ENCODE measurements at places on chromosomes 7 and 10.
A peak's percentile ranks its signal among the peaks of the same experiment; 100 is the strongest.

DNA sequence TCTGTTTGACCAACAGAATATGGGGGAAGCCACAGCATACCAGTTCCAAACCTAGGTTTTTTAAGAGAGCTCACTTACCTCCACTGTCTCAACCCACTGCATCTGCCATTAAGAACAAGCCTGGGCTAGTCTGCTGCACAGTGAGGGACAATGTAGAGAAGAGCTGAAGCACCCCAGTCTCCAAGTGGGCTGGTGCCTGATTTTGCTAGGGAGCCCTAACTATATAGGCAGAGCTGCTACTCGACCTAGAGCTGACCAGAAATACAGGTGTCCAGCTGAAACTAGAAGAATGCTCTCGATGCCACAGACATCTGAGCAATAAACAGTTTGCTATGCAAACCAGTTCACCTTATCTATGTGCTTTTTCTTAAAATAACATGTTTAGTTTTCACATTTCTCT is 106.9 kb upstream of the BET1 start:
- DNase-seq, result no peak

DNA sequence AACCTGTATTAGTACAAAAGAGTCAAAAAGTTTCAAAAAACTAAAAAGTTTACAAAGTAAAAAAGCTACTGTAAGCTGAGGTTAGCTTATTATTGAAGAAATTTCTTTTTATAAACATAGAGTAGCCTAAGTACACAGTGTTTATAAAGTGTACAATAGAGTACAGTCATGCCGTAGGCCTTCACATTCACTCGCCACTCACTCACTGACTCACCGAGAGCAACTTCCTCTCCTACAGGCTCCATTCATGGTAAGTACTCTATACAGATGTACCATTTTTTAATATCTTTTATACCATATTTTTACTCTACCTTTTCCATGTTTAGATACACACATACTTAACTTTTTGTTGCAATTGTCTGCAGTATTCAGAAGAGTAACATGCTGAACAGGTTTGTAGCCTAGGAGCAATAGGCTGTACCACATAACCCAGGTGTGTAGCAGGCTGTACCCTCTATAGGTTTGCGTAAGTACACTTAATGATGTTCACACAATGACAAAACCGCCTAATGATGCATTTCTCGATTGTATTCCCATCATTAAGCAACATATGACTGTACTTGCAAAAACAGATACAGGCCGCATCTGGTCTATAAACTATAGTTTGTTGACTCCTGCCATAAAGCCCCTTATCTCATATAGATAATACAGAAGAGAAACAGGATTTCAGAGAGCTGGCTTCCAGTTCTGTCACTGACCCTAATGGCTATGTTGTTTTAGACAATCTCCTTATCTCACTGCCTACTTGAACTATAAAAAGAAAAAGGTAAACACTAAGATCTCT is 438.8 kb downstream of the HTR7 start:
- DNase-seq, result no peak

- no peak for DNase-seq
These were observed 124.4 kb downstream of the DOCK4 start for GRCh38 chr7:112081778-112082177.

GRCh38 chr10:88835096-88835909 is 16.3 kb downstream of the ANKRD22 start:
- DNase-seq, result peak; percentile 86

DNA sequence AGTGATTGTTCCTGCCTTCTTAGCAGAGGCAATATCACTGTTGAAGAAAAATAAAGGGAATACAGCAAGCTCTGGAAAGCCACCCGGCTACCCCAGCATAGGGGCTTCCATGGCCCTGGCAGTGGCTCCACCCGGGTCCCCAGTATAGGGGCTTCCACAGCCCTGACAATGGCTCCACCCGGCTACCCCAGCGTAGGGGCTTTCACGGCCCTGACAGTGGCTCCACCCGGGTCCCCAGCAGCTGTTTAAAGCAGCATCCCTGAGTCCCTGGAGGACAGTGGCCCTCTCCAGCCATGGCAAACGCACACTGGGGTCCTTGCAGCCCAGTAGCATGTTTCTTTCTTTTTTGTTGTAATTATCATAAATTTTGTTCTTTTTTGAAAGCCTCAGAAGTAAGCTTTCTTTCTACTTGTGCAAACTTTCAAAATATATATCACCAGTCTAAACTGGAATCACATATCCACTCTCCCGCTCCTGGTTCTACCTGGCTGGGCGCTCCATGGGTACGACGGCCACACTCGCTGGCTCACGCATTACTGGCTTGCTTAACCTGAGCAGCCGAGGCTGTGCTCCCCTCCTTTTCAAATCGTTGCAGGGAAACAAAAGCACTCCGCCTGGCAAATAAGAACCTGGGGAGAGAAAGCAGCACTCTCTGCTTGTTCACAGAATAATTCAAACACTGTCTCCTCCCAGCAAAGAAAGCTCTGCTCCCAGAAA is 62.1 kb downstream of the TCERG1L start:
- DNase-seq, result no peak

GRCh38 chr7:157603005-157603404 is 266.2 kb downstream of the DNAJB6 start:
- DNase-seq, result no peak

GRCh38 chr10:69864321-69864720 is 62.6 kb downstream of the COL13A1 start:
- DNase-seq, result no peak

- peak; percentile 28 for DNase-seq
These were observed 16.1 kb downstream of the DRGX start for GRCh38 chr10:49379596-49380410.

DNA sequence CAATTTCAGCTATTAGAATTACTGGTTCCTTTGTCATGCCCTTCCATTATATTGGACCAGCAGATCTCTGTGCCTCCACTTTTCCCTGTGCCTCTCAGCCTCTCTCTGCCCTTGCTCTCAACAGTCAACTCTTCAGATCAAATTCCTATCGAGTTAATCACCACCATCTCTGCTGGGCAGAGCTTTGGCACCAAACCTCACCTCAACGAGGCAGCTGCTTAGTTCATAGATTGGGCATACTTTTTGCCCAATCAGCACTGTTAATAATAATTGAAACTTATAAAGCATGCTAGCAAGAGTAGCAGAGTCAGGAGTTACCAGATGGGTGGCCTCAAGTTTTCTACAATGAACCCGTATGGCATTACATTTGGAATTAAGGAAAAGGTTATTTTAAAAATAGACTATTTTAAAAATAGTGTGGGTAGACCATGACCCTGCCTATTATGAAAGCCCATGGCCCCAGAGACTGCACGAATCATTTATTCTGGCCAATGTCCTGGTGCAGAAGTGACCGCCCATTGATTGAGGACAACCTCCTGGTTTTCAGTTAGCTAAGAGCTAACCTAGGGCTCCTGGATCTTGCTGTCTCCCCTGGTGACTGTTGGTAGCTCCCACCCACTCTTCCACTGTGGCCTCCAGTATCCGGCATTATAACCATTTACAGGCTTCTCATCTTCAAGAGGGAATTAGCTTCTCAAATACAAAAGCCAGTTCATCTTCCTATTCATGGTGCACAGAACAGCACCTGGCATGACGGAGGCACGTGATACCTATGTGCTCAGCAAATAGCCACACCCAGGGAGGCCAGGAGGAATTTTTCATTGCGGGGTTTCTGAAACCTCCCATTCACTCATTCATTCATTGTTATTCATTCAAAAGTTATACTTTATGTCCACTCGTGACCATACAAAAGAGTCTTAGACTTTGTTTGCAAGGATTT is 265.4 kb downstream of the INHBA start:
- DNase-seq, result peak; percentile 74

DNA sequence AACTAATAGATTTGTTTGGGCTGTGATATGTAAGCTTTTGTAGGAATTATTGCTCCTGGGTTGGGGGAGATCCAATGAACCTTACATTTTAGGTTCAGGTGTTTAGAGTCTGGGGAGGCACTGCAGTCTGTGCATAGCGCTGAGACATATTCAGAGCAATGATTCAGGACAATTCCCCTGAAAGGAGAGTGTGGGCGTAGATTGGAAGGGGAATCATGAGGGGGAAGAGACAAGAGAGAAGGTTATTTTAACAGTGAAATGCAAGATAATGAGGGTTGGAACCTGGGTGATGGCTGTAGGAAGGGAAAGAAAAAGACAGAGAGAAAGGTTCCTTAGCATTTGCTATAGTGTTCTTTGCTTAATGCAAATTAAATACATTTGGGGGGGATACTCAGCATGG is 1013.4 kb downstream of the REEP3 start:
- DNase-seq, result no peak

- DNase-seq, result no peak
These were observed 77.1 kb upstream of the TRIL start for GRCh38 chr7:29035044-29035740.

GRCh38 chr10:132497063-132497680 is 40.4 kb upstream of the INPP5A start:
- DNase-seq, result no peak

DNA sequence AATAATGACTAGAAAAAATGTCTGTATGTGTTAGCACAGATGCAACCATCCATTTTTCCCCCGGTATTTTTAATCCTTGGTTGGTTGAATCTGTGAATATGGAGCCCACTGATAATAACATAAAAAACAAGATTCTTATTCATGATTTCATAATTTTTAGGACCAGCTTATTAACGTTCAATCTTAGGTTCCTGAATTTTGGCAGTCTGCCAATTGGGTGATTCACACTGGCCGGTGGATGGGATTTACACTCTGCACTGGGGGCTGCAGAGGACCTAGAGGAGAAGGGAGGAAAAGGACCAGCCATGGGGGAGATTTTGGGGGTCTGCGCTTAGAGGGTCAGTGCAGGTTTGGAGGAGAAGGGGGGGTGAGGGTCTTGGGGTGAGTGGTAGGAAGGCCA is 327.9 kb downstream of the ACTR3B start:
- DNase-seq, result no peak

DNA sequence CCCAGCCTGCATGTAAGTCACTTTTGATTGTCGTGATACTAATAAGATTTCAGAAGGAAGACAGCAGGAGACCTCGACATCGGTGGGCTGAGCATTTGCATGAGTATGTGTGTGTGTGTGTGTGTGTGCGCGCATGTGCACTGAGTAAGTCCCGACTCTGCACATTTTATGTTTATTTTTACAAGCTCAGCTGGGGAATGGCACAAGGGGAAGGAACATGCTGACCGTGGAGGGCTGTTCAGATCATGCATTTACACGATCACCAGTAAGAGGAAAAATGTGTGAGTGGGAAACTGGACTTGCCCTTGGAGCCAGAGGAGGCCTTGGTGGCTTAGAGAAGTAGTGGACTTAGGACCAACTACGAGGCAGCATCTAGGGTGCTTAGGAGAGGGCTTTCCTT is 41.3 kb downstream of the IL2RA start:
- no peak for DNase-seq

DNA sequence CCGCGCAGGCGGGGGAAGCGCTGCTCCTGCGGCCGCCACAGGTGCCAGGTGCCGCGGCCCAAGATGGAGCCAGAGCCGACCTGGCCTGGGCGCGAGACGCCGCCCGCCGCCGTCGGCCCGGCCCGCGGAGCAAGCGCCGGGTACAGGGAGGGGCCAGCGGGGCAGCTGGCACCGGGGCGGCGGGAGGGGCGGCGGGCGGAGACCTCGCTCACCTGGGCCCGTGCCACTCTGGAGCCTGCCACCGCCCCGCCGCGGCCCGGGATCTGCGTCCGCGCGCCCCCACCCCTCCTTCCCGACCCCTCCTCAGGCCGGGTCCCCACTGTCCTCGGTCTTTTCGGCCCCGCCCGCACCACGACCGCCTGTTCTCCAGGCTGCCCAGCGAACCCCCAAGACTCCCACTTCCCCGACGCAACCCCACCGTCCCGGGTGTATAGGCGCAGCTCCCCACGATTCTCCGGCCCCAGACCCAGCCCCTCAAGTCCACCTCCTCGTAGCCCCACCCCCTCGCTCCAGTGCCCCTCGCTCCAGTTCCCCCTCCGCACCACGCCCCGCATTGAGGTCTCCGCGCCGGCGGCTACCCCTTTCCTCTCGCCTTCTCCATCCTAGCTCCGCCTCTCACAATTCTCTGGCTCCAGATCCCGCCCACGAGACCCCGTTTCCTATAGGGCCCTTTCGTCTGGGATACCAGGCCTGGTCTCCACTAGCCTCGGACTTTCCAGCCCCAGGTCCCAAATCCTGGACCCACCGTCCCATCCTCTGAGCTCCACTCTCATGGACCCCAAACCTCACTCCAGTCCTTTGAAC is at the start of gene GPRIN2:
Gene GPRIN2 (minus strand): TSS at position 144 of the 804 bp plus-strand sequence. CDS start 5,922 bp downstream, outside the sequence.
- no peak for DNase-seq

GRCh38 chr7:117616694-117617093 is 136.9 kb downstream of the CFTR start:
- no peak for DNase-seq

DNA sequence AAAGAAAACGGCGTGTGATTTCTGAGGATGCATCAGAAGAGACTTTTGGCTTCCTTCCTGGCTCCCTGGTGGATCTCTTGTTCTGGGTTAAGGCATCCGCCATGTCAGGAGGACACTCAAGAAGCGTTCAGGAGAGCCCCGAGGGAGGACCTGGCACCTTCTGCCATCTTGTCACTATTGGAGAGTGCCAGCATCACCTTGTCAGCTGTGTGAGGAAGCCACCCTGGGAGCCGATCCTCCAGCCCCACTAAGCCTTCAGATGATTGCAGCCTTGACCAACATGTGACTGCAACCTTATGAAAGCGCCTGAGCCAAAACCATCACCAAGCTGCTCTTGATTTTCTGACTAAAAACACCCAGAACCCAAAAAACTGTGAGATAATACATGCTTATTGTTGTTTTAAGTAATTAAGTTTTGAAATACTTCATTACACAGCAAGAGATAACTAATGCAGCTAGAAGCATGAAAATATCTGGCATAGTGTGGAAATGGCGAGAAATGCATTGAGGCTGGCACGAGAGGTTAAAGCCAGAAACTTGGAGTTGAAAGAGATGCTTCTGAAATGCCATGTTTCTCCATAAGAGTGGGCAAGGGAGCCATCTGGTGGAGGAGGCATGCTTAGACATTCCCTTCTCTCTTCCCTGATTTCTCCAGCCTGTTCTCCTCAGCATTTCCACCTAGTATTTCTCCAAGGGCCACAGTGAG is 5.4 kb upstream of the ZFYVE27 start:
- peak; percentile 64 for DNase-seq

GRCh38 chr10:26557641-26558014 is 119.5 kb downstream of the APBB1IP start:
- DNase-seq, result no peak

GRCh38 chr7:43522406-43523156 is 60.3 kb upstream of the STK17A start:
- no peak for DNase-seq

- no peak for DNase-seq
These were observed 159.1 kb downstream of the UBE2H start for GRCh38 chr7:129793506-129794310.

GRCh38 chr7:47610506-47611044 is 28.7 kb upstream of the TNS3 start:
- peak; percentile 52 for DNase-seq

DNA sequence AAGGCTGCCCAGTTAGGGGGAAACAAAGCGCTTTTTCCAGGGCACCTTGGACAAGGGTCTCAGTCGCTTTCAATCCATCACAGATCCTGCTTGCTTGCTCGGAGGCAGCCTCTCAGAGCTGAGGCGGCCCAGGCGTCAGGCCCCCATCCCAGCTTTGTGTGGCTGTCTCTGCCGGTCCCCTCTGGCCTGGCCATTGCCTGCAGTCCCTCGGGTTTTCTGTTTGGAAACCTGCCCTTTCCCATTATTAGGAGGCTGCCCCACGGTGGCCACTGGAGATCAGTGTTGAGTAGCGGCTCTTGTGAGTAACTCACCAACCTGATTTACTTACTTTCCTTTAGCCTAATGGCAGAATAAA is 216.1 kb downstream of the GLRX3 start:
- DNase-seq, result peak; percentile 12

GRCh38 chr10:132444877-132445351 is 47.9 kb downstream of the PWWP2B start:
- no peak for DNase-seq

- DNase-seq, result no peak
These were observed 230.6 kb upstream of the CHRM2 start for GRCh38 chr7:136637813-136638212.

GRCh38 chr10:86747796-86748581 is 8.4 kb upstream of the BMPR1A start:
- DNase-seq, result no peak

All from left lobe of liver (tissue), 2 donors.